CD4-positive, alpha-beta T cell treated with Interleukin-6 at 100 ng/mL for 8 hours (primary cell): ENCODE measurements at places on chromosomes 5 and 9.

GRCh38 chr5:73906277-73906676 lies 280.3 kb downstream of the ARHGEF28 start:
- no peak for DNase-seq

- no peak for DNase-seq
These were observed 15.2 kb upstream of the TAF11L2 start for GRCh38 chr5:17482790-17483189.

DNA sequence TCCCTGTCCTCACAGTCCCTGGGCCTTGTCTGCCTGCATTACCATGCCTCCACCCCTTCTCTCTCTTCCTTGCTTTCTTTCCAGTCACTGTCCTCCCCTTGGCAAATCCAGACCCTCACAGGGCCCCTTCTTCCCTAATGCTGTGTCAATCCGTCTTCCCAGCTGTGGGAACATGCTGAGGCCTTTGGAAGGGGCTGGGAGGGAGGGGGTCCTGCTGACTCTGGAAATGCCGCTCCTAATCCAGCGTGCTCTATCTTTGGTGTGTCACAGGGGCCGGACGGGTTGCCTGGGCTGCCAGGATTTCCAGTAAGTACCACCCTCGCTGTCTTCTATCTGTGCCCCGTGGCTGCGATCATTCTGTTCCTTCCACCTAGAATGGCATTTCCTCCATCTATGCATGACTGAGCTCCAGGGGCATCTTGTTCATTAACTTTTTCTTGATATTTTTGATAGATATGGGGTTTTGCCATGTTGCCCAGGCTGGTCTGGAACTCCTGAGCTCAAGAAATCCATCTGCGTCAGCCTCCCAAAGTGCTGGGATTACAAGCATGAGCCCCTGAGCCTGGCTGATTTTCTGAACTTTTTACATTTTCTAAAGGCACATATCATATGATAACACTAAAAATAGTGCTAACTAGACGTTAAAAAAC lies 64.5 kb upstream of the TGFBR1 start:
- DNase-seq = no peak

DNA sequence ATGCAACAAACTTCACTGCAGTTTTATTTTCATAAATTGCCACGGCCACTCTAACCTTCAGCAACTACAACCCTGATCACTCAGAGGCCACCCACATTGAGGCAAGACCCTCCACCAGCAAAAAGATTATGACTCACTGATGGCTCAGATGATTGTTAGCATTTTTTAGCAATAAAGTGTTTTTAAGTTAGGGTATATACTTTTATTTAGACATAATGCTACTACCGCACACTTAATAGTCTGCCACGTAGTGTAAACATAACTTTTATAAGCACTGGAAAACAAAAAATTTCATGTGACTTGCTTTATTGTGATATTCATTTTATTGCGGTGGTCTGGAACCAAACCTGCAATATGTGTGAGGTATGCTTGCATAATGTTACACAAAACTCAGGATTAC lies 257.9 kb downstream of the ZSWIM6 start:
- DNase-seq = no peak

- no peak for DNase-seq
These were observed 34.4 kb upstream of the SARDH start for GRCh38 chr9:133772581-133772980.

DNA sequence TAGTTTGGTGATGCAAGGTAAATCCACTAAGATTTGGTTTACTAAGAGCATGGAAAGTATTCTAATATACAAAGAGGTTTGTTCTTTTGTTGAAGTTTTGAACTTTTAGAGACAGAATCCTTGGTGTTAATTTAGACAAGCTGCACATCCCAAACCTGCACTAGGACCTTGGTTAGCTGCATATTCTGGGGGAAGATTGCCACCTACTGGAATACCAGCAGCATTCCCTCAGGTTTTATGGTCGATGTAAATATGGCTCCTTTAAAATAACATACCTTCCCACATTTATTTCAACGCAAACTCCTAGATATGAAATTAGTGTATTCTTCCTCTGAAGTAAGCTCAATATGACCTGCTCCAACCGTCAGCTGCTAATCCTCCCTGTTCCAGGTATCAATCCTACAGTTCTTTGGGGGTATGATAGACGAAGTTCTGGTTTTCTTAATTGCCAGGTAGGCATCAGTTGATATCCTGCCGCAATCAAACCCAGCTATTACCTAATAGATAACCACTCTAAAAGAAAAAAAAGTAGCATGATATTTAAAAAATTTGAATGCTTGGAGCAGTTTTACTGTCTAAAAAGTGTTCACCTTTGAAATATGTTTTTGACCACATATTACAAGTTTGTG lies 624.1 kb downstream of the ISL1 start:
- no peak for DNase-seq

DNA sequence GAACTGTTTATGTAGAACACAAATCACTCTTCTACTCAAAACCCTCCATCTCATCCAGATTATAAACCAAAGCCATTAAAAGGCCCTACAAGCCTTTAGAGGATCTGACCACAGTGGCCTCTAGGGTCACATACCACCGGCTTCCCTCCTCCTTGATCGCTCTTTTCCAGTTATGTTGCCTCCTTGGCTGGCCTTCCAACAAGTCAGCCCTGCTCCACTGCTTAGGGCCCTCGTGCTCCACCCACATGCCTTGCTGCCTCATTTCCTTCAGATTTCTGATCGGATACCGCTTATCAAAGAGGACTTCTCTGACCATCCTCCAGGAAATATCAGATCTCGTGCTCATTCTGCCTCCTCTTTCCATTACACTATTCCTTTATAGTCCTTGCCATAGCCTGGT lies 139.4 kb upstream of the RAI14 start:
- DNase-seq = no peak

- DNase-seq = no peak
These were observed 23.3 kb downstream of the KCNV2 start for GRCh38 chr9:2740616-2741015.

DNA sequence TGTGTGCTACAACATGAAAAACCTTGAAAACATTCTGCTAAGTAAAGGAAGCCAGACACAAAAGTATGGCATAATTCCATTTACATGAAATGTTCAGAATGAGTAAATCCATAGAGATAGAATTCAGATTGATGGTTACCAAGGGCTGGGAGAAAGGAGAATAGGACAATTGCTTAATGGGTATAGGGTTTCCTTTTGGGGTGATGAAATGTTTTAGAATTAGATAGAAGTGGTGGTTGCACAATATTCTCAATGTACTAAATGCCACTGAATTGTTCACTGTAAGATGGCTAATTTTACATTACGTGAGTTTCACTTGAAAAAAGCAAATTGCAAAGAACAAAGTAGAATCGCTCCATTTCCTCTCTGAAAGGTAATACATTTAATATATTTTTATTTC lies 43.0 kb upstream of the GAS1 start:
- no peak for DNase-seq

DNA sequence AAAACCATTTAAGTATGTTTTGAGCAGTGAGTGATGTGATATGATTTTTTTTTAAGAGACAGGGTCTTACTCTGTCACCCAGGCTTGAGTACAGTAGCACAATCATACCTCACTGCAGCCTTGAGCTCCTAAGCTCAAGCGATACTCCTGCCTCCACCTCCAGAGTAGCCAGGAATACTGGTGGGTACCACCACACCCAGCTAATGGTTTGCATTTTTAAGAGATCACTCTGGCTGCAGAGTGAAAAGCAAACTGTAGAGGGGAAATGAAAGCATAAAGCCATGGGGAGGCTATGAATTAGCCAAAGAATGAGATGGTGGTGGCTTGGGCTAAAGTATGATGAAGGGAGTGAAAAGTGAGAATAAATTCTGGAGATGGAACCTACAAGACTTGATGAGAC lies 199.1 kb downstream of the HINT1 start:
- DNase-seq = no peak

DNA sequence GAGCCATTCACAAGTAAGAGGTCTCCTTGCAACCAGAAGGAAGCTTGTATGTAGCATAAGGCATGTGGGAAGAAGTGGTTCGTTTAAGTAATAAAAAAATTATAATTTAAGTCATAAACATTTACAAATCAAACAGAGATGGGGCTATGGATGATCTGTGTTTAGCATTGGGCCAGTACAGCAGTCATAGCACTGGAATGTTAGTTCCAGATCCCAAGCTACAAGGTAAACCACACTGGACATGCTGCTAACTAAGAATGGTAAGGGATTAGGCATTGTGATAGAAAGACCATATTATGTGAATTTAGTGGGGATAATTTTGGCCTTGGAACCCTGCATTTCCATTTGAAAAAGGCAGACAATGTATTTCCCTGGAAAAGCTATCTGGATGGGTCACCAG lies 170.4 kb upstream of the KCNN2 start:
- no peak for DNase-seq

DNA sequence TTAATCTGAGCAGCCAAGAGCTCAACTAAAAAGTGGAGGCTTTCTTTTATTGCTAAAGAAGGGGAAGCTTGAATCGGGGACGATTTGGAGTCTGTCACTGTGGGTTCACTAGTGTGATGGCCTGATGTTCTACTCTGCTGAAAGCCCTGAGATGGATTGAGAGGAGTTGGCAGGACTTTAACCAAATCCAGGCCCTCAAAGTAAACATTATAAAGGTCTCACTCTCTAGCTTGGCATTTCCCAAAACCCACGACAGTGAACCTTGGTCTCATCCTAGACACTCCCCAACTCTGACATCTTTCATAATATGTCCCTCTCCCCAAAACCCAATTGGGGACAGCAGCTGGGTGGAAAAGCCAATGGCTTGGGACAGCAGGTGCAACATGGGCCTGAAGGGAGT lies 32.7 kb downstream of the TMOD1 start:
- no peak for DNase-seq

GRCh38 chr9:12708562-12709298 lies 15.5 kb downstream of the TYRP1 start:
- no peak for DNase-seq

DNA sequence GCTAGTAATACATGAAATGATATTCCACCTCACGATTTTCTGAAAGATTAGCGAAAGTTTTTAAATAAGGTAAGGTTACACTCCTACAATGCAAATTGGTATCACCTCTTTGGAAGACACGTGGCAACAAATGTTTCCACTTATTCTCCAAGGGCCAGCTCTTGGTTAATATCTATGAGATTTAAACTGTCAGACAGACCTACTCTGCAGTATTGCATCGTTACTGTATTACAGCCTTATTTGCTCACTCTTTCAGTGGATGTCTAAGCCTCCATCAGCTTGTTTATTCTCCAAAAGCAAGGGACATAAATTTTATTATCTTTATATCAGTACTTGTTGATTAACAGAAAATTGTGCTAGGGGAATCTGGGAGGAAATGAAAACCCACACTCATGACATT lies 135.7 kb downstream of the MLLT3 start:
- DNase-seq = no peak

DNA sequence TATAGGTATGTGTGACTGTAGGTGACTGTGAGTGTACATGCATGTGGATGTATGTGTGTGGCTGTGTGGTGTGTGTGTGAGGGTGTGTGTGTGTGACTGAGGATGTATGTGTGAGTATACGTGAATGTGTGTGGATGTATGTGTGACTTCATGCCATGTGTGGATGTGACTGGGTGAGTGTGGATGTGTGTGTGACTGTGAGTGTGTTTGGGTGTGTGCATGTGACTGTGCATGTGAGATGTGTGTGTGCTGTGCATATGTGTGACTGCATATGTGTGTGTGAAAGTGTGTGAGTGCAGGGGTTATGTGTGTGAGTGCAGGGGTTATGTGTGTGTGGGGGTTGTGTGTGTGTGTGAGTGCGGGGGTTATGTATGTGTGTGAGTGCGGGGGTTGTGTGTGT lies 42.3 kb downstream of the RXRA start:
- no peak for DNase-seq

GRCh38 chr5:172999974-173000373 lies 16.4 kb downstream of the ATP6V0E1 start:
- no peak for DNase-seq

- no peak for DNase-seq
These were observed 205.6 kb downstream of the TAF11L14 start for GRCh38 chr5:17839848-17840247.

- no peak for DNase-seq
These were observed 80.0 kb upstream of the PUM3 start for GRCh38 chr9:2923766-2924379.

DNA sequence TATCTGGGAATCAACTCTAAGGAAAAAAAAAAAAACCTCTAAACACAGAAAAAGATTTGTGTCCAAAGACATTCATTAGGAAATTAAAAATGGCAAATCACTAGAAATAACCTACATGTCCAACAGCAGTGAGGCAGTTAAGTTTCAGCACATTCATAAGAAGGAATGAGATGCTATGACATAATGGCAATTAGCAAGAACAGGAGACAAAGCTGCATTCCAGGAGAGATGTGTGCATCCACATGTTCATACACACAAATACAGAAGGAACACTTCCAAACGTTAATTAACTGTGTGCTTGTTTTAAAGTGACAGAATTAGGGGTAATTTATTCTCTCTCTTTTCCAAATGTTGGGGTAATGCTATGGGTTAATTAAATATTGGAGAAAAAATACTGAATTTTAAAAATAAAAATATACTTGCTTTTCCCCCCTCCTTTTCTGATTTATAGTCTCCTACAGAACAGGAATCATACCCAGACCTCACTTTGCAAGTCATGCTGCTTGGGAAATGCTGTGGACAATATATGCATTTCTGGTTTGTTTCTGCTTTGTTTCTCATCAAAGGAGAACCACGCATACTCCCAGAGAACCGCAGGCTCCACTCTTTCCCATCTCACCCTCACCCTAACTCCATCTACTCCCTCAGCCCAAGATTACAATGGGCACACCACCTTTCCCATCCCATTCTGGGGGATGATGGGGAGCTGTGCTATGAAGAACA lies 114.1 kb downstream of the CDK5RAP2 start:
- no peak for DNase-seq

DNA sequence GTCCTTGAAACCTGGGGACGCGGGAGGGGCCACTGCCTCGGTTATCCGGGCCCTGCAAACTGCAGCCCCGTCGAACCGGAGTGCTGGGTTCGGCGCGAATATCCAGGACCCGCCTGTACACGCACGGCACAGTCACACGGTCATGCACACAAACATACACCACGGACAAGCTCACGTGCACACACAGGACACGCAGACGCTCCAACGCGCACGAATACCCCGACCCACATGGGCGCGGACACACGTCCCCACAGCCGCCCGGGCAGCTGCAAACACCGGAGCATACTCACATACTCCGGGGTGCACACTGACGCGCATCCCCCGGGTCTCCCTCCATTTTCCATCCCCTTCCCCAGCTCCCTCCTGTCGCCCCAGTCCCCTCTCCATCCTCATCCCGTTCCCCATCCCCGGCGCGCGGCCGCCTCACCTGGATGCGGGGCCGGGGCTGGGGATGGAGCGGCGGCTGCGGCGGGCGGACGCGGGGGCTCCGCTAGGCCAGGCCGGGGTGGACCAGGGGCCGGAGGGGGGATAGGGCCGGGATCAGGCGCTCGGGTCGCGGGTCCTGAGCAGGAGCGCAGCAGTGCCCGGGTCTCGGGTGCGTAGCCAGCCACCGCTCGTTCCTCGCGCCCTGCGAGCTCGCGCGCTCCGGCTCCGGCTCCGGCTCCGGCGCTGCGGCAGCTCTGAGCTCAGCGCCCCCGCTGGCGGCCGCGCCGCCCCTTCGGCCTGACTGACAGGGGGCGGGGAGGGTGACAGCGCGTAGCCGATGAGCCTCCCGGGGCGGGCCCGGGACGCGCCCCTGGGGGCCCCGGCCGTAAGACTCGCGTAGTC lies at the start of the genes EIF4E1B and SNCB:
Gene EIF4E1B (plus strand): TSS at position 823 of the 828 bp plus-strand sequence. CDS start 12,113 bp downstream, outside the sequence.
Gene SNCB (minus strand): TSS at position 682 of the 828 bp plus-strand sequence. CDS start 880 bp downstream, outside the sequence.
- no peak for DNase-seq

GRCh38 chr9:35436933-35437332 lies 53.0 kb upstream of the RUSC2 start:
- DNase-seq = no peak
